ACHN (cell line): ENCODE measurements at places on chromosomes 13 and 19.

- no peak for DNase-seq
Observed at GRCh38 chr13:48265217-48265815, 32.3 kb downstream of the ITM2B start.

DNA sequence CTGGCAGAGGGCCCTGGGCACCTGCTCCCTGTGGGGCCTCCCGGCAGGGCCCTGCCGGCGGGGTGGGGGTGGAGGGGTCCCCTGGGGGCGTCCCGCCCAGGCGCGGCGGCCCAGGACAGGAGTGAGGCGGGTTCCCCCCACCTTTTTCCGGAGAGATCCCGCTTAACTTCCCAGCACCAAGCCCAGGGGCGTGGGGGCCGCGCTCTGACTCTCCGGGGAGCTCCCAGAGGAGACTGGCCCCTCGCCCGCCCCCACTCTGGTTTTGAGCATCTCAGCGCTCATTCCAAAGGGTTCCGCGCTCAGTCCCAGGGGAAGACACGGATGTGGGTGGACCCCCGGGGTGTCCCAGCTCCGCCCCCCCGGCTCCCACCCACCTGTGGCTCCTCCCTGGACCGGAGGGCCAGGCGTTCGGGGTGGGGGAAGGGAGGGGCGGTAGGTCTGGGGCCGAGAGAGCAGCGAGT lies 476 bp downstream of the C2CD4C start:
- no peak for DNase-seq

DNA sequence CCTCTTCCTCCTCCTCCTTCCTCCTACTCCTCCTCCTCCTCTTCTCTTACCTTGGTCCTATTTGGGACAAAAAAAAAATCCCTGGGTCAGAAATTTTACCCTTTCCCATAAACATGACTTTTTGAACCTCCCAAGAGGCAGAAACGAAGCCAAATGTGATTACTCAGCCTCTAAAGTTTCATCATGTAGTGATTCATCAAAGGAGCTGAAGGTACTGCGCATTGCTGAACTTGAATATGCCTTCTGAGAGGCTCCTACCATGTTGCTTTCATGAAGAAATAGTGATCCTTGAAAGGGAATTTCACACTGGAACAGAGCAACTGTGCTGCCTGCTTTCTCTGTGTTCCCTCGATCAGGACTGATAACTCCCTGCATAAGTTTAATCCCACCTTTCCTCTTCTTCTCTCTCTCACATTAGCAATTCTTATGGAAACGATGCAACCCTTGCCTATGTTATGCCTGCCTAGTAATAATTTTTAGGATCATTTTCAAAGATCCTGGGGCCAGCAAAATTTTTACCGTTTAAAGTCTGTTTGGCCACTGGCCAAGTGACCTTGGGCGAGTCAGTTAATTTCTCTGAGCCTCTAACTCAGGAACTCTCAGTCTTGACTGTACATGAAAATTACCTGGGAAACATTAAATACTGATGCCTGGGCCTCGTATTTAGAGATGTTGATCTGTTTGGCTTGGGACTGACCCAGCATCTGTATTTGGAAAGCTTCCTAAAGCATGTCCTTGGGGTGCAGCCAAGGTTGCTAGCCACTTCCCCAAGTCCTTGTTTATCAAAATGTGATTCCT lies 149.5 kb downstream of the DCT start:
- peak; percentile 80 for DNase-seq

- peak; percentile 11 for DNase-seq
Observed at GRCh38 chr19:19120308-19121231, 17.7 kb downstream of the TMEM161A start.

- no peak for DNase-seq
Observed at GRCh38 chr13:113770937-113771336, 11.9 kb downstream of the TMEM255B start.

DNA sequence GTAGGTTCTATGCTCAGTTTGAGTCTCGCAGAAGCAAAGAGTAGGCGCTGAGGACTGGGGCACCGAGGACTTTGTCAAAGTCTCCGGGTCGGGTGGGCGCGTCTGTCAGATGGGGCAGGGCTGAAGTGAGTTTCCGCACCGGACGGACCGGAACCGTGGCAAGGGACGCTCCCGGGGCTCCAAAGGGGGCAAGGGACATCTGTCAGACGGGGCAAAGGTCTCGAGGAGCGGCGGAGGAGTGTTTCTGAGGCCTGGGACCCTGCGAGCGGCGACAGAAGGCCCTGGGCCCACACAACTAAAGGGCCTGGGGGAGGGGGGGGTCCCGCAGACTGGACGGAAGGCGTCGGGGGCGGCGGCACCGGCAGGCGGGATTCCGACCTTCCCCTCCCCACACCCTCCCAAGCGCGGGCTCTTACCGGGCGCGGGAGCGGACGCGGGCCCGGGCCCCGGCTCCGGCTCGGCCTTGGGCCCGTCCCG lies 13.3 kb upstream of the AKAP8L start:
- no peak for DNase-seq

GRCh38 chr13:113992276-113993005 lies 18.6 kb upstream of the C13orf46 start:
- no peak for DNase-seq

- no peak for DNase-seq
Observed at GRCh38 chr19:36258028-36258875, 43.3 kb downstream of the ZNF146 start.

DNA sequence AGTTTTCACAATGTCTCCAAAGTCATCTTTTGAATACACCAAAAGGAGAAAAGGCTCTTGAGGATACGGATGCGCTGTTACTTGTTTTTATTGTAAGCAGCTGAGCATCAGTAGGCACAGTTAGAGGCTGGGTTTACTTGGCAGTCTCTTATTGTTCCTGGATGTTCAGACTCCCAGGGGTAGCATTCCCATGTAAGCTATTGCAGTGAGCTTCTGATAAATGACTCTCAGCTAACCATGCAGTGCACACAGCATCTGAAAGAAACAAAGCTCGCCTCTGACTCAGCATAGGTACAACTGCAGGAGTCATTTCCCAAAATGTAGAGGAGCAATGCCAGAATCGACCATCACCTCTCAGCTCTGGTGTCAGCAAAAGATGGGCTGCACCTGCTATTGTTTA lies 84.8 kb downstream of the DCT start:
- no peak for DNase-seq

- no peak for DNase-seq
Observed at GRCh38 chr19:21564406-21564805, 59.0 kb downstream of the ZNF429 start.

- DNase-seq = no peak
Observed at GRCh38 chr19:39679791-39680168, 24.1 kb downstream of the LGALS16 start.

DNA sequence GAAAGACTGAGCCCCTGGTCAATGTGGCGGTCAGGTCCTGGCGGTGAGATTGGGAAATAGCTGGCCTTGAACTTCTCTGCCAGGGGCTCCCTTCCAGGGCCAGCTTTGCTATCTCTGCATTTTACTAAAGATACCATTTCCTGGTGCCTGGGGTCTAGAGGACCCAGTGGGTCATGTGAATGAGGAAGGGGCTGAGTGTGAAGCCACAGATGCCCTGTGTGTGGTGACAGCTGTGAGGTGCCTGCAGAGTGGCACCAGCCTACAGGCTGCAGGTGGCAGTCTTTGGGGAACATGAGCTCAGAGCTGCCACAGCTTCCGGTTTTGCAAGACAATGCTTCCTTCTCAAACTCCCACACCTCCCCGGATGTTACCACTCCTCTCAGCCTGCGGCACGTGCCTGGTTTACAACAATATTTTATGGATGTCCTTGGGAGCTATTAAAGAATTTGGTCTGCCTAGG lies 5.2 kb upstream of the MLNR start:
- no peak for DNase-seq

- no peak for DNase-seq
Observed at GRCh38 chr13:110341445-110342244, 34.6 kb downstream of the COL4A2 start.

GRCh38 chr13:77477299-77477848 lies 58.1 kb upstream of the SCEL start:
- DNase-seq = no peak

- DNase-seq = no peak
Observed at GRCh38 chr13:20274466-20274865, 42.3 kb upstream of the GJB6 start.

GRCh38 chr13:85254641-85255040 lies 544.6 kb downstream of the SLITRK6 start:
- DNase-seq = no peak

DNA sequence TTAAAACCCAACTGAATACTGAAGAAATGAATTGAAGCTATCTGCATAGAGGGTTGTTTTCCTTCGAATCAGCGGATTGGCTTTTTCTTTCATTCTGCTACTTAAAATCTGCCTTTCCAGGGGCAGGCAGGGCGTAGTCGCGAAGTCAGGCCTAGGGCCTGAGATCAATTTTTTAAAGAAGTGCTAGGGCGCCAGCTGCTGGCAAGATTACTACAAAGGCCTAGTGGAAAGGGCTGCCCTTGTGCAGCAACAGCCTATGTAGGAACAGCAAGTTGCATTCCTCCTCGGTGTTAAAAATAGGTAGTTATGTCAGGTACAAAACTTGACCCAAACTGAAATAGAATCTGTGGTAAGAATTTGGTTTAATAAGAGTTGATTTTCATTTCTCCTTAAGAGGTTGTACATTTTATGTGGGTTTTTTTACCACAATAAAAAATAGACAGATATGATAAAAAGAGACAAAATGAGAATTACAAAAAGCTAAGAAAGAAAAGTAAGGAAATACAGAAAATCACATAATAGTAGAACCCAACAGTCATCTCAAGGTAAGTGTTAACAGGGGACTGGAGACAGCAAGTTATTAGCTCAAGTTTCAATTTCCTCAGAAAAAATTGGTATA lies 9.5 kb upstream of the URAD start:
- DNase-seq = peak; percentile 24

- no peak for DNase-seq
Observed at GRCh38 chr19:35048911-35049411, 7.4 kb downstream of the HPN start.

- DNase-seq = no peak
Observed at GRCh38 chr13:39035204-39035603, 2.7 kb downstream of the PROSER1 start.

- no peak for DNase-seq
Observed at GRCh38 chr13:24112791-24113190, 47.7 kb upstream of the SPATA13 start.

DNA sequence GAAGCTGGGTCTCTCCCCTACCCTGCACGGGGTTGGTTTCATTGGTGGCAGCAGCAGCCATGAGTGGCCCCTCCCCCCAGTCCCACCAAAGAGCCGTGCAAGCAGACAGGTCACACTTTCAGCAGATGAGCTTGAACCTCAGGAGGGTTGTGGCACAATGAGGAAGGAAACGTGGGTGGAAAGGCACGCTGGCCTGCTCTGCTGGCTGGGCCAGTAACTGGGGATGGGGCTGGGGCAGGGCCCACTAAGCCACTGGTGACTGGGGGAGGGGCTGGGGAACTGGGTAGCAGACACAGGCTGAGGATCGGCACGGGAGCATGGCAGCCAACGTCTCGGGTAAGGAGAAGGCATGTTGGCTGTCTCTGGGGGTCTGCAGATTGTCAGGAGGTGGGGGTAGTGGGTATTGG lies at the start of gene P2RY11:
Gene P2RY11, plus strand, starts transcription at position 289 of the 407 bp plus-strand sequence. Its CDS starts 29 bp downstream, at position 318.
- DNase-seq = no peak

- DNase-seq = no peak
Observed at GRCh38 chr13:35471706-35472322, 4.7 kb downstream of the MAB21L1 start.

DNA sequence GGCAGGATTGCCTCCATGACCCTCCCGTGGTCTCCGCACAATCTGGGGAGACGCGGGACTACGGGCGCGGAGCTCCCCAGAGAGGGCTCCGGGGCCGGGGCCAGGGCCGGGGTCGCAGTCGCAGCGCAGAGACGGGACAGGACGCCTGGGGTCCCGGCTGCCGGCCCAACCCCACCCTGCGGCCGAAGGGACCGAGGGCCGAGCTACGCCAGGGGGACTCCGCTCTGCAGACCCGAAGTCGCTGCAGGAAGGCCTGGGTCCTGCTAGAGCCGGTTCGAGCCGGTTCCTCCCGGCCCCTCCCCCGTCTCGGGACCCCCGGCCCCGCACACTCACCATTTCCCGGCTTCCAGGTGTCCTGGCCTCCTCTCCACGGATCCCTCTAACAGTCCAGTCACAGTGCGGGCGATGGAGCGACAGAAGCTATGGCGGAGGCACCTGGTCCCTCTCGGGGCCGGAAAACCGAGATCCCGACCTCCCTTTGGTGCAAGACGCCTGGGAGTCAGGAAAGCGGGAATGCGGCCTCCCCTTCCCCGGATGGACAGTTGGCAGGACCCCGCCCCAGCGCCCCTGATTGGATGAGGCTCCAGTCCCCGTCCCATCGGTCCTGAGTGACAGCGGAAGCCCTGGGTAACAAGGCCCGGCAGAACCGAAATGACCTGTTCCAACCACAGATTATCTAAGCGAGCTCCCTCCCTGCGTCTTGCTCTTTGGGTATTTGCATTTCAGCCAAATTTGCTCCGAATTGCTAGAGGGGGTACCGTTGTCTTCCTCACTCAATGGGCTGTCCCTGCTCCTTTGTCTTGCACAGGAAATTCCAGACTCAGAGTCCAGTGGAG lies at the start of gene ZNF625:
Gene ZNF625, minus strand, starts transcription at position 512 of the 836 bp plus-strand sequence. Its CDS starts 176 bp downstream, at position 336.
- no peak for DNase-seq

DNA sequence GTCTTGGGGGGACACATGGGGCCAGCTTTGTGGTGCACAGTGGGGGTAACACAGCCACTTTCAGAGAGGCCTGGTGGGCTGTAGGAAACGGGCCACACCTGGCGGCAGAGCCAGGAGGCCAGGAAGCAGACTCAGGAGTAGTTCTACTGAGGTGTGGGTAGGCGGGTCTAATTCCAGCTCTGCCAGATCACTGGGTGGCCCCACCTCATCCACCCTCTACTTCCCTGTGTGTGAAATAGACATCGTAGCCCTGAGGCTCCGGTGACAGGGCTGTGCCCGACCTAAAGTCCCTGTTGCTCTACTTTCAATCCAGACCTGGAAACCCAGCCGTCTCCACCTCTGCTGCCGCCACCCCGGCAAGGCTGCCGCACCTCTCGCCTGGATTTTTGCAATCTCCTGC lies 4.0 kb downstream of the NKPD1 start:
- DNase-seq = no peak

- no peak for DNase-seq
Observed at GRCh38 chr19:368630-369024, 24.0 kb upstream of the MIER2 start.

- no peak for DNase-seq
Observed at GRCh38 chr19:40383668-40384248, 6.2 kb downstream of the HIPK4 start.

GRCh38 chr19:51354103-51354741 lies 12.0 kb downstream of the ETFB start:
- no peak for DNase-seq

- no peak for DNase-seq
Observed at GRCh38 chr19:54893406-54893805, 12.5 kb upstream of the NCR1 start.

DNA sequence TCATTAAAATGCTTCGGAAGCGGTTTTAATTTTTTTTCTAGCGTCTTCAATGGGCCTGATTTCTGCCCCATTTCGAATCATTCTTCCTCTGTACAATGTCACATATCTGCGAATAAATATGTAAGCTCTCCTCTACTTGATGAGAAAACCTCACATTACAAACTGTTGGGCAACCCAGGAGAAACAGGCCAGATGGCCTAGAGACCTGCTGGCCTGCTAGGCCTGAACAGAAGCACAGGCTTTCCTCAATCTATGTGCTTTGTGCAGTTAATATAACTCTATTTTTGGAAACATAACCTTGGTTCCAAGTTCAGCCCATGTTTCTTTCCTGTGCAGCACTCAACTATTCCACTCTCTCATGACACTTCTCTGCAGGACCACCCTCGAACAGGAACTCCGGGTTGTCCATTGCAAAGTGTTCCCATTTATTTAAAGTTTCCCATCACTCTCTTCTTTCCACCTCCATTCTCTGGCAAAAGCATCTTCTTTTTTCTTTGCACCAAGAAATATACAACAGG lies 42.0 kb downstream of the DCLK1 start:
- DNase-seq = no peak

GRCh38 chr19:31962561-31962996 lies 382.8 kb upstream of the ZNF507 start:
- DNase-seq = no peak
